Brain microvascular endothelial cell (primary cell): ENCODE measurements at places on chromosomes 1 and 21.

GRCh38 chr1:51343624-51344023 is 13.3 kb upstream of the TTC39A start:
- no peak for DNase-seq

- DNase-seq: no peak
Measured at GRCh38 chr1:234725177-234726132, 115.5 kb upstream of the IRF2BP2 start.

DNA sequence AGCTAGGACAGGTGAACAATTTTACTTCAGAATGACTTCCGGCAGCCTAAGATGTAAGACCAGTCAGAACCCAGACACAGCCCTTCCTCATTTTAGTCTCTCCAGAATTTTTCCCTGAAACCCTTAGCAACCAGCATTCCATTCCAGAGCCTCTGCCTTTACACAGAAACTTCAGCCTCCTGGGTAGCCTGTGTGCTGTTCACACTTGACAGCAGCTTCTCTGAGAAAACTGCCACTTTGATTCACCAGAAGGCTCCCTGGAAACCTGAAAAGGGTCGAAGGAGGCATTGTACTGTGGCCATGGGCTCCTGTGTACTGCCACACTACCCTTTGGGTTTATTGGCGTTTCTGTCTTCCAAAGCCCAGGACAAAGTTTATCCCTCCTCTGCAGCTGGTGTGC is 17.4 kb downstream of the HYI start:
- no peak for DNase-seq

- peak; percentile 94 for DNase-seq
Measured at GRCh38 chr1:156601122-156601830, at the start of gene GPATCH4. TSS of gene GPATCH4 (minus strand) at chr1:156601479.

- DNase-seq: no peak
Measured at GRCh38 chr1:162107911-162108310, 38.4 kb downstream of the NOS1AP start.
